Activated CD4-positive, alpha-beta T cell treated with anti-CD3 and anti-CD28 coated beads, Interleukin-2, amount 50 U/mL, for 24 hours (primary cell): ENCODE measurements at places on chromosomes 1 and 21.

GRCh38 chr1:95984798-95985374, 736.7 kb upstream of the PTBP2 start:
- no peak for DNase-seq

DNA sequence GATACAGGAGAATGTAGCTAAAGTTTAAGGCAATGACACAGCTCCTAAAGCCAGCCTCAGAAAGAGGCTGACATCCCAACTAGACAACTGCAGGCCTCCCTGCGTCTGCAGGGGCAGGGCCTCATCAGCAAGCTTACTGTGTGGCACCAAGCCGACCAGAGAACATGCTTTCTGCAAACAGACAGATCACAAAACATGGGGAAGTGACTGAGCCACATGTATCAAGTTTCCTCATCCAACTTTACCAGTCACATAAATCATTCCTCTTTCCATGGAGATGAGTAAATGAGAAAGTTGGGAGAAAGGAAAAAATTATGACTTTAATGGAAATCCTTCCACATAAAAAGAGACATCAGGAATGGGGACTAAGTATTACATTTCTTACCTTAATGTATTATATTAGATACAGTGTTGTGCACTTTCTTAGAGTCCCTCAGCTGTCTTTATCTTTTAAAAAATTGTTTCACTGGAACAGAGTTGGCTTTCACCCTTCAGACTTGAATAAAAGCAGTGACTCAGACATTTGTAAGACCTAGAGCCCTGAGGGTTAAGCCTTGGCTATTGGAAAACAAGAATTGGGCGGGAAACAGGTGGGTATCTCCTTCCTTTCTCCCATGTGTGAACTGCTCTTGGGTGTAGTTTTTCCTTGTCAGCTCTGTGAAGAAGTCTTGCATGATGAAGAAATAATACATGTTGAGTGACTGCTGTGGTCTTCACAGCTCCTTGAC, 305.7 kb upstream of the SNX7 start:
- no peak for DNase-seq

DNA sequence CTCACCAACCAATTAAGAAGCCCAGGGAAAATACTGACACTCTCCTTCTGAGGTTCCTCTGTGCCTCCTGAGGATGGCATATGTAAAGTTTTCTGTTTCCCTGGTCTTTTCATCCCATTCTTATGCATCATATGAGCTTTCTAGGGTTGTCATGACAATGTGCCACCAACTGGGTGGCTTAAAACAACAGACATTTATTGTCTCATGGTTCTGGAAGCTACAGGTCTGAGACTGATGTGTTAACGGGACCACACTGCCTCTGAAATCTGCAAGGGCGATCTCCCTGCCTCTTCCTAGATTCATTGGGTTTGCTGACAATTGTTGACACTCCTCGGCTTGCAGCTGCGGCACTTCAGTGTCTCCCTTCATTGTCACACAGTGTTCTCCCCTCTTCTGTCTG, 308.4 kb downstream of the RGS7 start:
- no peak for DNase-seq

- no peak for DNase-seq
Measured at GRCh38 chr21:46191257-46191685, 7.0 kb upstream of the SPATC1L start.

GRCh38 chr1:10824821-10825540, 28.5 kb upstream of the CASZ1 start:
- DNase-seq: no peak

DNA sequence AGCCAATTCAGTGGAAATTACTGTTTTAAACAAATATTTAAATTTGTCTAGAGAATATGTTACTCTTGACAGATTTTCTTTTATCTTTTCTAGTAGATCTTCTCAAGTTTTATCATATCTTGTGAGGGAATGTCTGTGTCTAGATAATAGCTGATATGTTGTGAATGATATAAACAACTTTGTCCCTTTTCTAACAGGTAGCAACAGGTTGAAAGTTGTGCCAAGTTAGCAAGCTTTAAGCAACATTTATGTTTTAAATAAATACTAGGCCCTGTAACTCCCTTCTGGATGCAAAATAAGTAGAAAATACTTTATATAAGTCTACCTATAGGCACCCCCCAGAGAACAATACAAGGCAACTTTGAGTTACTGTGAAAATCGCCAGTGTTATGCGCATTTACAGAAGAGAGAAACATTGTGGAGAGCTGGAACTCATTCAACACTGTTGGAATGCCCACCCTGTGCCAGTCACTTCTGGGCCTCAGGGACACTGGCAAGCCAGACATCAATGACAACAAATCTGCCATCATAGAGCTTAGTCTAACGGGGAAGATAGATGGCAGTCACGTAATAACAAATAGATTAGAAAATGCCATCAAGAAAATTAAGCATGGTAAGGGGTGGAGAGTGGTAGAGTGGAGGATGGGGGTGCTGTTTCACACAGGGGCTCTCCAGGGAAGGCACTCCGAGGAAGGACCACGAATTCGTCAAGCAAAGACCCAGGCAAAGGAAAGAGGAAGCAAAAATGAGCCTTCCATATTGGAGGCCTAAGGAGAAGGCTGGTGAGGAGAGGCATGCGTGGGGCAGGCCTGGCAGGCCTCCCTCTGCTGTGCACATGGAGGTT, 4.4 kb downstream of the MAP3K21 start:
- no peak for DNase-seq

DNA sequence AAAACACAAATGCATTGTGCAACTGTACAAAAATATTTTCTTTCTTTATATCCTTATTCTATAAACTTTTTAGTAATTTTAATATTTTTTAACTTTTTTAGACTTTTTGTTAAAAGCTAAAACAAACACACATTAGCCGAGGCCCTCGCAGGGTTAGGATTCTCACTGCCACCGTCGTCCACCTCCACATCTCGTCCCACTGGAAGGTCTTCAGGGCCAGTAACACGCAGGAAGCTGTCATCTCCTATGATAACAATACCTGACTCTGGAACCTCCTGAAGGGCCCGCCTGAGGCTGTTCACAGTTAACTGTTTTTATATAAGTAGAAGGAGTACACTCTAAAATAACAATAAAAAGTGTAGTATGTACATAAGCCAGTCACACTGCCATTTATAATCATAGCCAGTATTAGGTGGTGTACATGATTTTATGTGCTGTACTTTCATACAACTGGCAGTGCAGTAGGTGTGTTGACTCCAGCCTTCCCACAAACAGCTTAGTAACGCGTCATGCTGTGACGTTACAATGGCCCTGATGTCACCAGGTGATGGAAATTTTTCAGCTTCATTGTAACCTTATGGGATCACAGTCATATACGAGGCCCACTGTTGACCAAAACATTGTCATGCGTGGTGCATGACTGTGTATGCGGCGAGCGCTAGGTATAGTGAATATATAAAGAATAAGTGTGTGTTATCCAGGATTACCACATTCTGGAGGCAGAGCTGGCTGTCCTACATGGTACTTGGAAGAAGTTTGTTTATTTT, 8.8 kb downstream of the TFF2 start:
- DNase-seq: no peak

DNA sequence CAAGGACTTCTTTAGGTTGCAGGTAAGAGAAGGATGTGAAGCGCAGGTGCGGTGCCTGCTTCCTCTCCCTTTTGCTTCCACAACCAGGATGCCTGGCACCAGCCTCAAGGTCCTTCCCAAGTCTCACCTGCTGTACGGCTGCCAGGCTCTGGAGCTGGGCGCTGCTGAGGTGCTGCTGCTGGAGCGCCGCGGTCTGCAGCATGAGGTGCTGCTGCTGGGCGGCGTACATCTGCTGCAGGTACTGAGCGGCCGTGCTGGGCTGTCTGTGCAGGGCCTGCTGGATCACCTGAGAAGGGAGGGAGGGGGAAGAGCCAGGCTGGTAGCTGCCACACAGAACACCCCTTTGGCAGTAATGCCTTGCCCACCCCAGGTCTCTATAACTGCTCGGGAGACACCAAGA, 51.3 kb upstream of the A3GALT2 start:
- no peak for DNase-seq

DNA sequence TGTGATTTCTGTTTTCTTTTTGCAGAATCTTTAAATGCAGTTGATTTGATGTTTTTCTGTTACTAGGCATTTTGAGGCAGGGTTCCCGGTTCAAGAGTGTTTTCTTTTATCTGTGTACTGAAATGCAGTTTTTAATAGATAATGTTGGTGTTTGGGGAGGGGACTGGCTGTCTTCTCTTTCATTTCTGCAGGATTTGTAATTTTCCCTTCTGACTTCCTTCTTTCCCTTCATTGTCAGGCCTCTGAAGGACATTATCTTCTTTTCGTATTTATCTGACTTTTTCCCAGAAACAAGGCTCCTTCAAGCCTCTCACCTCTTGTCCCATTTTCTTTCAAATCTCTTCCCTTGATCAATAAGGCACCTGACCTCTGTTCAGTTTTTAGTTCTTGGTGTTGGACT, 1.5 kb upstream of the GALNT2 start:
- no peak for DNase-seq

GRCh38 chr21:20026543-20026942, 971.7 kb upstream of the NCAM2 start:
- DNase-seq: no peak

GRCh38 chr1:43388613-43389012, 987 bp downstream of the MED8 start:
- DNase-seq: no peak

DNA sequence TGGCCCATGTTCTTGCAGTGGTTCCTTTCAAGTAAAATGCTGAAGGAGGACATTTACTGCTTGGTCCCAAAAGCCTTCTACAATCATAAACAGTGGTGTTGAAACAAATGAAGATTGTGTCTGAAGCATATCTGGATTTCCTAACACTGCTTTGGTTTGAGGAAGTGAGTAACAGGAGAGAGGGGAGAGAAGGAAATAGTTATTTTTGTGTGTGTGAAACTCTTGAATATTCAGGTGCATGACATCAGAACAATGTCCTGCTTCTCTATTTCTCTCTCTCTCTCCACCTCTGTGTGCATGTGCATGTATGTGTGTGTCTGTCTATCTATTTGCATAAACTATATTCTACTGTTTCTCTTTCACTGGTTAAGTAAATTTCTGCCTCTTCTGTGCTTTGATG, 61.4 kb upstream of the TNFSF18 start:
- no peak for DNase-seq

- DNase-seq: no peak
Measured at GRCh38 chr1:201469645-201470074, 672 bp upstream of the PHLDA3 start.

DNA sequence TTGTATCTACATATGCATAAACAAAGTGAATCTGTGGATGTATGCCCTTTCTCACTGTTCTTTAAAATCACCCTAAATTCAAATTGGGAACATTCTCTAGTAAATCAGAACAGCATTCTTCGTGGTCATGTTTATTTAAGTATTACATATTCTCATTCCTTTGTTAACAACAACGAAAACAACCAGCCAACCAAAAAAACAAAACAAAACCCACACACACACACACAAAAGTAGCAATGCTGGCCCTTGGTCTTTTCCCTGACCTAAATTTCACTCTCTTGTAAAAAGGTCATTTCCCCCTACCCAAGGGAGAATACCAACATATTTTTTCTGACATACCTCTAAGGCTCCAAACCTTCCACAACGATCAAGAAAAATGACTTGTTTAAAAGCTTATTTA, 102.6 kb downstream of the NRIP1 start:
- no peak for DNase-seq

DNA sequence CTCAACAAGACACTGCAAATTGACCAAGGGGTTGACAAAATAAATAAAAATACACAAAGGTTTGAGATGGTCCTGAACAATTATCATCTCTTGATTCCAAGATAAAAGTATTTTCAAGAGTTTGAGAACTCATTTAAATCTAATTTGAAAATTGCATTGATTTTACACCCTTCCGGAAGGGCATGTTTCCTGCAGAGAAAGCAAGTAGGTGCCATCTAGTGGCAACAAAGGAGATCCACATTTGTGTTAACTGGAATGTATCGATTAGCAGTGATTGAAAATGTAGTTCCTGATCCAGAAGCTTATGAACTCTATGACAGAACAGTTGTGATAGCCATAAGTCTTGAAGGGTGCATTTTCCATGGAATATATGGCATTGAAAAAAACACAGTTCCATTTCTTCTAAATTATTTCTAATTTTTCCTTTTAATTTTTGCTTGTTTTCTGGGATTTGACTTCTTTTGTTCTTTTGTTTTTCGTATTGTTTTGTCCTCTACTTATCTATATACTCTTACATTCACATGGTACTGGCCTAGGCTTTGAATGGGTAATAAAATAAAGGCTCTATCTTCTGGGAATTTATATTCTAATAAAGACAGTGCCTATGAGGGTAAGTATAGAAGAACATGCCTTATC, 143.7 kb downstream of the DNM3 start:
- no peak for DNase-seq

- DNase-seq: no peak
Measured at GRCh38 chr1:33659641-33660040, 187.2 kb downstream of the ZSCAN20 start.

GRCh38 chr1:110603058-110603457, 3.1 kb downstream of the KCNA2 start:
- no peak for DNase-seq

DNA sequence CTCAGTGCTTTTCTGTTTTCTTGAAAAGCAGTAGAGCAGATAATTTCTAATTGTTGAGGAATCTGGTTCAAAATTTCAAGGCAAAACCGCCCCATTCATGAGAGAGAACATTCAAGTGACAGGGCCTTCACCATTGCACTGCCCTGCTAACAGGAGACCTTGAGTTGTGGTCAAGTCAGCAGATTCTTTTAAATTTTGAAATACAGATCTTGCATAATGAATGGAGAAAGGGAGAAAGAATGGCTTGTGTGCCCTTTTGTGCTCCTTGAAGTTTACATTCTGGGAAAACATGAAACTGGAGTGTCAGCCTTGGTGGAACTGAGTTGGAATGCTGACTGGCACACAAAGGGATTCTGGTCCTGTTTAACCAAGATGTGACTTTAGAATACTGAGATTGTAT, 164.5 kb upstream of the UBE2U start:
- no peak for DNase-seq

- DNase-seq: no peak
Measured at GRCh38 chr1:29332204-29332603, 95.9 kb downstream of the PTPRU start.

DNA sequence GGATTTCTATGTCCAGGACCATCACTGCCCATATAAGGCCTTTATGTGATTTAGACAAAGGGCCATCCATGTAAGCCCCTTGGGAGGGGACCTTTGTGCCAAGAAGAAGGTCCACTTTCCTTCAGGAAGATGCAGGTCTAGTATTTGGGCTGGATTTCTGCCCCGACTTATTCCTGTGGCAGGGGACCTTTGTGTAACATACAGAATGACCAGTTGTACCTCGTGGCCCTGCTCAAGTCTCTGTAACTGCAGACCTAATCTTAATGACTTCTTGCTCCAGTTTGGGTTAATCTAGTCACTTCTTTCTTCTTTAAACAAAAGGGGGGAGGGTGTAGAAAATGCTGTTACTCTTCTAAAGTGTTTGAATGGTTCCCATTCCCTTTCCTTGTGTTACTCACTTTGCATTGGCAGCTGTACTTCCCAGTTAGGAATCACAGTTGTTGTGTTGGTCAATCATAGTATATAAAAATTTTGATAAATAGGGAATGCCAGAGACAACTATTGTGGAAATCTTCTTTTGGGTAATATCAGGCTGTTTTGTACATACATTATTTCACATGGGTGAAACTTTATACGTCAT, 54.2 kb downstream of the MIGA1 start:
- DNase-seq: no peak

GRCh38 chr1:57894315-57894714, 470.5 kb upstream of the DAB1 start:
- DNase-seq: no peak

GRCh38 chr1:150366416-150367296, 2.7 kb downstream of the RPRD2 start:
- DNase-seq: no peak
